ENCODE measurements at places on chromosomes 6 and 20.

DNA sequence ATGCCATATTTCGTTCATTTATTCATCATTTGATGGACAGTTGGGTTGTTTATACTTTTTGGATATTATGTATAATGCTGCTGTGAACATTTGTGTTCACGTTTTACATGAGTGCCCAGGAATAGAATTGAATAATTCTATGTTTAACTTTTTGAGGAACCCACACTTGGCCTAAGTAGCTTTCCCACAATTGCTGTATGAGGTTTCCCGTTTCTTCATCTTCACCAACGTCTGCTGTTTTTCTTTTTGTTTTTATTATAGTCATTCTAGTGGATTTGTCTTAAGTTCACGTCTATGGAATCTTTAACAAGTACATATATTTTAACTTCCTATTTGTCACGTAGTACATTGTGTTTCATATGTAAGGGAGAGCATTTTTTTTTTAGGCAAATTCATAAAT is 110.3 kb downstream of the JARID2 start:
- no peak for DNase-seq

DNA sequence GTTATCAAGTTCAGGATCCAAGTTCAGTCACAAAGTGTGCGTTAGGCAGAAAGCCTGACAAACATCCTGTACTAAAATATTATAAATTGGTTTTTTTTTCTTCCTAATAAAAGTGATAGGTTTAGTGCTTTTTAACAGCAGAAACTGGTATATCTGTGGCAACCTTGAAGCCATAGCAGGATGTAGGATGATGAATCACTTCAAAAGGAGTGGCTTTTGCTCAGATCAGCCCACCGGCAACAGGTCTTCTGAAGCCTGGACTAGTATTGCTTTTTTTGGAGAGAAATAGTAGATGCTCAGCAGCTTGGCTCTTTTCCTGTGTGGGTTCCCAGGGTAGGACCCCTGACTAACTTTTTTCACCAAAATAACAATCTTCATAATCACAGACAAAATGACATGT is 190.8 kb downstream of the EPM2A start:
- DNase-seq = no peak

- no peak for DNase-seq
These were observed 376.3 kb downstream of the RNGTT start for GRCh38 chr6:88587150-88587520.

DNA sequence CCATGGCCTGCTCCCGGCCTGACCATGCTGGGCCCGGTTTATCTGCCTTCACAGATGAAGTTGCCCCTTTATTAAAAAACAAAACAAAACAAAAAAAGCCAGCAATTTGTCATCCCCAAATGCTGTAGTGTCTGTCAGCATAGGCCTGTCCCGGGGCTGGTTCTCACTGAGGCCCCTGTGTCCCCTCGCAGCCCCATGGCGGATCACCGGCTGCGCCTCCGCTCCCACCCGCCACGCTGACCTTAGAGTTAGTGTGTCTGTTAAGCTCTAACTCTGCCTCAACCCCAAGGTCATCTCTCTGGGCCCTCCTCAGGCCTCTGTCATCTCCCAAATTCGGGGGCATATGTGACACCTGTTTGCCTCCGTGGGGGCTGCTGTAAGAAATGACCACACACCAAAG is 11.1 kb downstream of the SLCO4A1 start:
- DNase-seq = no peak

GRCh38 chr6:142697001-142697335 is 248.0 kb downstream of the HIVEP2 start:
- DNase-seq = no peak

GRCh38 chr6:72422171-72422570 is 199.7 kb upstream of the KCNQ5 start:
- no peak for DNase-seq

GRCh38 chr6:164124986-164125385 is 710.5 kb downstream of the QKI start:
- DNase-seq = no peak

GRCh38 chr6:27791182-27791943 is 120.8 kb downstream of the OR2B2 start:
- peak; percentile 68 for DNase-seq

DNA sequence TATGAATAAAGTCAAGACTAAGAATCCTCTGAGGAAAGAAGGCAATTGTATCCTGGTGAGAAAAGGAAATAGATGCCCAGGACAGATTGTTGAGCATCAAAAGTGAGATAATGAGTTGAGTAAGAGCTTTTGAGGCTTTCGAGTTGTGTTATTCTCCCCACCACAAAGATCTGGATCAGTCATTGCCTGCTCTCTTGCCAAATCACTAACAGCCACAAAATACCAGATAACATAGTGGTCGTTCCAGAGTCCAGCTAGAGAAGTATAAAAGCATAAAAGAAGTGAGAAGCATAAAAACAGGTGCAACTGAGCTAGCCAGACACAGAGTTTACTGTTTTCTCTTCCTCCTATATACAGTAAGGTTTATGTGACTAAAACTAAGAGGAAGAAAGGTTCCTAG is 4.9 kb downstream of the SPINT4 start:
- no peak for DNase-seq

GRCh38 chr6:119676961-119677360 is 327.4 kb upstream of the MAN1A1 start:
- no peak for DNase-seq

DNA sequence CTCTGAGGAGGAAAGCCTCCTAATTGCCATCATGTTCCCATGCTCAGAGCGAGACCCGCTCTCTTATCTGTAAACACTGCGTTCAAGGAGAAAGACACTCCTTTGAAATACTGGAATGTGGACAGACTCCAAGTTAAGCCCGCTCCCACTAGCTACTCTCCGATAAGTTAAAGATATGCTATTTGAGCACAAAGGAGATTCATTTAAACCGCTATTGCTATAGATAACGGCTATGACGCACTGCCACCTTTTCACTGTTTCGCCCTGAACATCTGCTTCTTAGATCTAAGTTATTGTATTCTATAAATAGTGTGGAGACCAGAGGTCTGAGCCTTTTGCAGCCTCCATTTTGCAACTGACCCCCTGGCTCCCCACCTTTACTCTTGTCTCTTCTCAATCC is 82.3 kb downstream of the GPX5 start:
- no peak for DNase-seq

- no peak for DNase-seq
These were observed 48.1 kb downstream of the PSMG4 start for GRCh38 chr6:3306848-3307247.

DNA sequence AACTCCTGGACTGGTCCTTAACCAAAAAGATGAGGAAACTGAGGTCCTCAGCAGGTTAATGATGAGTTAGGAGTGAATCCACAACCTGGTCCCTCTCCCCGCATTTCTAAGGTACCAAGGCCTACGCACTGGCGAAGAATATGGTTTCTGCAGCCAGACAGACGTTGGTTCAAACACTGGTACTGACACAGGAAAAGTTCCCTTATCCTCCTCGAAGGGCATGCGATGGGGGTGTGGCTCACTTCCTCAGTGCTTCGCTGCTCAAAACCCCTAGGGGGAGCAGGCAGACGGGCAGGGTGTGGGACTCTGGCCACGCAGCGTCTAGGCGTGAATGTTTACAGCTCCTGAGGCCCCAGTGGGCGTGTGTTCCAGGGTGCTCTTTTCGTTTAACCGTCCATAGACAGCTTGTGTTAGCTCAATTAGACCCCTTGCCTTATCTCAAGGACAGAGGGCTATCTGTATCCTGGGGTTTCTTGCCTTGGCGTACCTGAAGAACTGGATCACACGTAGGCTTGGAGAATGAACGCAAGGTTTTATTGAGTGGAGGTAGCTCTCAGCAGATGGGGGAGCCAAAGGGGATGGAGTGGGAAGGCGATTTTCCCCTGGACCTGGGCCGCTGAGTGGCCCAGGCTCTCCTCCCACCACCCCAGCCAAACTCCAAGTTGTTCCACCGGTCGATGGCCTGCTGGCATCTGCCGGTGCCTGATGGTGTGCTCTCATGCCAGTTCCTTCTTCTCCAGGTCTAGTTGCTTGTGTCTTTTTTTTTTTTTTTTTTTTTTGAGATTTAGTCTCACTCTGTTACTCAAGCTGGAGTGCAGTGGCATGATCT is 31.8 kb upstream of the PTPN1 start:
- no peak for DNase-seq

DNA sequence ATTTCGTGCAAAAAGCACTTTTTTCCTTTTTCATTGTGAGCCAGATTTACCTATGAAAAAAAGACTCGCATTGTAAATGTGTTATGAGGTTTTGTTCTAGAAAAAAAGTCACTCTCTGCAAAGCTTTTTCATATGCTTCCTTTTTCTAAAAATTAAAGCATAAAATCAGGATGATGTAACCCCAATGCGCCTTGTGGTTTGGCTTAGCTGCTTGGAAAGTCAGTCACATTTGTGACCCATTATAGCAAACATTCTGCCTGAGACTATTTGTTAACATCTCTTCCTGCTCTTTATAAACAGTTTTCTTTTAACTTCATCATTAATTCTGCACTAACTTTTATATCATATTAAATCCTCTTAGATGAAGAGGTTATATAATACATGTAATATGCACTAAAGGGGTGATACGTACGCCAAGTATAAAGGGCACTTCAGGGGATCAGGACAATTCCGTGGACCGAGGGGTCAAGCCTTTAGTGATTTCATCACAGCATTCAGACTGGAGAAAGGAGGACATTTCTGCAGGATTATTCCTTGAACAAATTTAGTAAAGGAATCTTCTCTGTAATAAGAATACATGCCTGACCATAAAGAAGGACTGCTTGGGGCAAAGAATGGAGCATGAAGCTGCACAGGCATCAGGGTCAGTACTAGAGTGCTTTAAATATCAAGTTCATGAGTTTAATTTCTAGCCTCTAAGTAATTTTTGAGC is 48.1 kb upstream of the SMLR1 start:
- no peak for DNase-seq

DNA sequence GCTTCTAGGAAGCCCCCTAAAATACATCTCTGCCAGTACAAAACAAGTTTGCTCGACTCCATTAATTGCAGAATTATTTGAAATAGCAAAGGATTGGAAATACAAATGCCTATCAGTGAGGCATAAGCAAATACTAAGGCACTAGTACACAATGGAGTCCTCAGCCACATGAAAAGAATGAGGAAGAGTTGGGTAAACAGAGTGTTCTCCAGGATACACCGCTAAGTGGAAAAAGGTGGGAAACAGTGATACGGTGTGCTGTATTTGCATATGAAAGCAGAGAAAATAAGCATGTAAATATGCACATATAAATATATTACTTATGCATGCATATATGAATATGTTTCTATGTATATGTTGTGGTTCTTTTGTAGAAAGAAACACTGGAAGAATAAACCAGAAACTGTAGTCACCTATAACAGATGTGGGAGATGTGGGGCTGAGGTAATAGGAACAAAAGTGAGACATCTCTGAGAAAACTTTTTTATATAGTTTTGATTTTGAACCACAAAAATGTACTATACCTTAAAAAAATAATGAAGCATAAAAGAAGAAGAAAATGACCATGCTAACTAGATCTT is 143.4 kb upstream of the MYLIP start:
- no peak for DNase-seq

GRCh38 chr6:54068694-54069093 is 42.5 kb upstream of the MLIP start:
- DNase-seq = no peak

GRCh38 chr6:144544266-144544830 is 259.2 kb downstream of the UTRN start:
- no peak for DNase-seq

GRCh38 chr6:82492134-82492533 is 128.5 kb downstream of the TPBG start:
- DNase-seq = no peak

DNA sequence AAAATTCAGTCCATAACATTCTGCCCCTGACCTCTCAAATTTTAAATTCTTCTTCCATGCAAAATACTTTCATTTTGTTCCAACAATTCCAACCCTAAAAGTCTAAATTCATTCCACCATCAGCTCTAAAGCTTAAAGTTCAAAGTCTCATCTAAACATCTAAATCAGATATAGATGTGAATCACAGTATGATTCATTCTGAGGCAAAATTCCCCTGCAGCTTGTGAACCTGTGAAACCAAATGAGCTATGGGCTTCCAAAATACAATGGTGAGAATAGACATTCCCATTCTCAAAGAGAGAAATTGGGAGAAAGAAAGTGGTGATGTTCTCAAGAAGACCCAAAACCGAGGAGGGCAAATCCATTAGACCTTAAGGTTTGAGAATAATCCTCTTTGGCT is 309.8 kb downstream of the HIVEP2 start:
- no peak for DNase-seq

- no peak for DNase-seq
These were observed 48.3 kb downstream of the PPP1R16B start for GRCh38 chr20:38853759-38854158.

GRCh38 chr20:53264604-53265003 is 292.4 kb downstream of the TSHZ2 start:
- DNase-seq = no peak

GRCh38 chr20:33465481-33466302 is 22.1 kb upstream of the SNTA1 start:
- no peak for DNase-seq

- DNase-seq = no peak
These were observed 126.2 kb upstream of the EDN1 start for GRCh38 chr6:12163744-12164507.

- no peak for DNase-seq
These were observed 1.5 kb downstream of the BTN2A1 start for GRCh38 chr6:26459023-26459810.

- DNase-seq = no peak
These were observed 6.4 kb upstream of the HLA-DOA start for GRCh38 chr6:33015798-33016197.

DNA sequence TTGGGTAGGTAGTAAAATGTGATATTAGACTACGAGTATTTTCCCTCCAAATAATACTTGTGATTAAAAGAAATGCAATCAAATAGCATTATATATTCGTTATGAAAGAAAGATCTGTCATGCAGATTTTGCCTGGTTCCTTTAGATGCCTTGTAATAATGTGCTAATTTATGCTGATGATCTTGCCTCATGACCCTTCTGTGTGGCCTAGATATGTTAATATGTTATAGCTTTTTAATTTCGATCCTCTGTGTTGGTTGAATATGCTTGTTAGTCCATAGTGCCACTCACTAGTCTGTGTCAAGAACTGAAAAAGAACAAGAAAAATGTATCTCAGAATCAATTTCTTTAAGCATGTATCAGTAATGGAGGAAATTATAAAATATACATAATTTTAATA is 31.9 kb downstream of the CDKAL1 start:
- no peak for DNase-seq

DNA sequence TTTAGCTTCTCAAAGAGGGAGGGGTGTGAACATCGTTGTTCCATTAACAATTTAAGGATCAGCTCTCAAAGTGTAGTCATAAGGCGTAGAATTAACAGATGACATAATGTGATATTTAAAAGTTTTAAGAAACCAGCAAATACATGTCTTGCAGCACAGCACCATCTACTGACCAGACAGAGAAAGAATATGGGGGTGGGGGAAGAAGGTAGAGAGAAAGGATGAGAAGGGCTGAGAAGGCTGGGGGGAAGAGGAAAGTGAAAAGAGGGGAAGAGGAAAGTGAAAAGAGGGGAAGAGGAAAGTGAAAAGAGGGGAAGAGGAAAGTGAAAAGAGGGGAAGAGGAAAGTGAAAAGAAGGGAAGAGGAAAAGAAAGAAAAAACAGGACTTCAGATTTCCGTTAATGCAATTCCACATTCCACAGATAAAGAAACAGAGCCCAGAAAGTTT is 80.9 kb downstream of the HAO1 start:
- DNase-seq = no peak
